ACHN (cell line): ENCODE measurements at places on chromosomes 7 and 10.
A peak's percentile ranks its signal among the peaks of the same experiment; 100 is the strongest.

DNA sequence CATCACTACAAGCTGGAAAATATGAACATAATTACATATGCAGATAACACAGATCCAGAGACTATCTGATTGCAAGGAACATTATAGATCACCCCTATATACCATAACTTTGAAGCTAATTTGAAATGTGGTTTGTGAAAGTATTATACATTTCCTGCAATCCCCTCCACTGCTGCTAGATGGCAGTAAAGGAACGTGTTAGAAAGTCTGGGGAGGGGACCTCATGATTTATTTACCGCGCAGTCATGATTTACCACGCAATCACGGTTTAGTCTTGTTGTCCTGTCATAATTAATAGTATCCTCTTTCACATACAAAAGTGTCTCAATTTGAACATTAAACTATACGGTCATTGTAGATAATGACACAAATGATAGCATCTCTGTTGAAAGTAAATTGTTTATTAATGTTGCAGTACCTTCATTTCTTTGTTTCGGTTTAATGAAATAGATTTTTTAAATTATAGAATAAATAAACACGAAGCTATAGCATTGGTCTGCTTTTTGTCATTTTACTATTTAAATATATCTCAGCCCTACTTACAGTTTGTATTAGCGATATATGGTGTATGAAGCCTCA is 145.3 kb upstream of the PRSS1 start:
- peak; percentile 79 for DNase-seq

DNA sequence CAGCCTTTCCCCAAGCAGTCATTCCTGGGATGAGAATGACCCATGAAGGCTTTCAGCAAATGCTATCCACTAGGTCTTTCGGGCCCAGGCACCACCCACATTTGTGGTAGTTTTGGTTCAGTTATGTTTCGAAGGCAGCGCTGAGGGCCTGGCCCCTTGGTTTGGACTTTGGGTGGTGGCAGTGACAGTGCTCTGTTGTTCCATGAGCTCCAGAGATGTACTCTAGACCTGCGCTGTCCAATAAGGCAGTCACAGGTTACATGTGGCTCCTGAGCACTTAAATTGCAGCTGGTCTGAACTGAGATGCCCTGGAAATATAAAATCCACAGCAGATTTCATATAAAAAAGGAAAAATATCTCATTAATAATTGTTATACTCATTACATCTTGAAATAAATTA is 209.6 kb downstream of the CCSER2 start:
- DNase-seq, result no peak

DNA sequence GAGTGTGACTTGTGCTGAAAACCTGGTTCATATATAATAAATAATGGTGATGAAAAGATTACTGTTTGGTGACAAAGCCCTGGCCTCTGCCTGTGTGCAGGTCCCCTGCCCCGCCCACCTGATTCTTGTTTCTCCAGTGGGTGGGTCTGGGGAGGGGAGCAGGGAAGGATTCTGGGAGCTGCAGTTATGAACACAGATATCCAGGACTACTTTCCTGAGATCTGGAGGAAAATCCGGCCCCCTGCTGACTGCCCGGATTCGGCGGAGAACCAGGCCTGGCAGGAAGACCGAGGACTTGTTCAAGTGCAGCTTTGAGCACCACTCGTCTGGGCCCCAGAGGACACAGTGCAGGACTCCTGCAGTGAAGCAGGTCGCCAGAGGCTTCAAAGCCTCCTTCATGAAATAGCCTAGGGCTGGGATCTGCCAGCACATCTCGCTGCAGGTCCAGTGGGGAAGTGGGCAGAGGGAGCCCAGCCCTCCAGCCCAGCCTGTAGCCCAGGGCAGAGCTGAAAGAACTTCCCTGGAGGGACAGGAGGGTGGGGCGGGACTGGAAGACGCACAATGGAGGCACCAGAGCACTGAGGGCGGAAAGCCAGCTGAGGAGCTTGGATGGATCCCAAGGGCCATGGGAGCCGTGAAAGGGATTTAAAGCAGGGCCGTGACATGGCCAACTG is 7.0 kb downstream of the ATP6V0E2 start:
- DNase-seq, result no peak

GRCh38 chr10:27564398-27564797 is 60.3 kb downstream of the RAB18 start:
- DNase-seq, result no peak

DNA sequence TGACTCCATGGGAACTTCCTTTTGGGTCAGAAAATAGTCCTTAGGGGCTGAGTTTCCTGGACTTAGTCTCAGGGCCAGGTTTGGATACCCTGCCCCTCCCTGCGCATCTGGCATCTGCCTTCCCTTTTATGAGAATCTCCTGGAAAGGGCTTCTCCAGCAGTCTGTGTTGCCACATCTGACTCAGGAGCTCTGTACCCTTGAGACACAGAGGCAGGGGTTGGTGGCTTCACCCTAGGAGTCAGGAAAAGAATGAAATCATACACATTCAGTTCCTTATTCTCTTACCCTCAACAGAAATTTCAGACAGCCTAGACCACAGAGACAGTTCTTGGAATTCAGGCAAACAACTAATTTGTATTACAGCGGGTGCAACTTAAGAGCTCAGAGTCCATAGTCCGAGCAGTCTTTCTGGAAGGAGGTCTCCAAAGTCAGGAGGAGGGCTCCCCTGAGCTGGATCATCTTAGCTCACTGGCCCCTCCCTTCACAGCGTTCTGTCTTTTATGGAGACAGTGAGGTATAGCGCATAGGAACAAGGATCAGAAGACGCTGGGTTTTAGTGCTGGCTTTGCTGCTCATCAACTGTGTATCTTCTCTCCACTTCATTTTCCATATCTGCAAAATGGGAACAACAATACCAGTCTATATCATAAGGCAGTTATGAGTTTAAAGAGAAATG is 3.0 kb upstream of the PLAU start:
- DNase-seq, result no peak

DNA sequence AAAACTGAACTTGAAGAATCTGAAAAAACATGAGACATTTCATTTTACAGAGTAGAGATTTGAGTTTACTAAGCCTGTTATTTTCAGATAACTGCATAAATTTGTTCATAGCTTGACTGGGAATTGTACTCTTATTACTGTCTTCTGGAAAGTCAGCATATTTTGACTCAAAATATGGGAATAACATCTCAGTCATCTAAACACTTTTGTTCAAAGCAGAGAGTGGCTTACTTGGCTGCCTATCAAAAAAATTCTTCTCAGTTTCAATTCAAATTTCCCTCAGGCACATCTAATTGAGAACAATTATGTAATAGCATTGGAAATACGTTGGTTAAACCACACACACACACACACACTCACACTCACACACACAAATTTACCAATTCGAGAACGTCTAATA is 384.6 kb downstream of the ARL4A start:
- no peak for DNase-seq

GRCh38 chr10:3749600-3749999 is 35.4 kb downstream of the KLF6 start:
- no peak for DNase-seq

DNA sequence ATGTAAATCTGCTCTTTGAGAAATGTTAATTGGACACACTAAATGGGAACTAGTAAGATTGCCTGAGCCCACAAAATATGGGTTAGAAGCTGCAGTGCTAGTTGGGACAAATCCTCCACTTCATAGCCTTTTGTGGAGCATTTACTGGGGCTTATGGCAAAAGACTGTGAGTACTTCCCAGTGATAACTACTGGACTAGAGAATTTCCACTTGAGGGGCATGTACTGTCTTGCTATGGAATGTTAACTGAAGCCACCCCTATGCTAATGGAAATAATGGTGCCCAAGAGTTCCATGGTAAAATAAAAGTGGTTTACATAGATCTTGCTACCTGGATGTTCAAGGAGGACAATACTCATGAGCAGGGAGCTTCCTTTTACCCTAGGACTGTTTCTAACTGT is 29.3 kb downstream of the AVL9 start:
- no peak for DNase-seq

GRCh38 chr10:124589491-124590041 is 127.9 kb downstream of the LHPP start:
- DNase-seq, result no peak

- no peak for DNase-seq
Measured at GRCh38 chr7:77687100-77687746, 9.0 kb upstream of the RSBN1L start.

DNA sequence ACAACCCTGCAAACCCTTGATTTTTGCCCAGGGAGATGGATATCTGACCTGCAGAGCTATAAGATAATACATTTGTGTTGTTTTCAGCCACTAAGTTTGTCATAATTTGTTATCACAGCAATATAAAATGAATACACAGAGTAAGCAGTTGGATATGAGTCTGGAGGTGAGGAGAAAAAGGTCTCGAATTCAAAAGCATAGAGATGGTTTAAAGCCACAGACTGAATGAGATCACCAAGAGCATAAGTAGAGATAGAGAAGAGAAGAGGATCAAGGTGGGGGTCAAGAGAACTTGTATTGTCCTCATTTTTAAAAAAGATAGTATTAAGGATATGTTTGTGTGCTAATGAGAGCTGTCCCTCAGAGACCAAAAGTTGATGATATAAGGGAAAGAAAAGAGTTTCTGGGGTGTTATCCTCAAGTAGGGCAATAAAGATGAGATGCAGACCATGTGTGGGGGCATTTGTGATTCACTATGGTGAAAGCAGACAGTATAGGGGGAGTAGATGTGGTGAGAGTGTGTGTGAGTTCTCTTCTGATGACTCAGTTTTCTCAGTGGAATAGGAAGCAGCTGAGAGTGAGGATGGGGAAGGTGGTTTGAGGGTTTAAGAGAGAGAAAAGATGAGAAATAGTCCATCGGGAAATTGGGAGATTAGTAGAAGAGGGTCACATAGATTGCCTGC is 25.8 kb upstream of the PCGF5 start:
- DNase-seq, result no peak

DNA sequence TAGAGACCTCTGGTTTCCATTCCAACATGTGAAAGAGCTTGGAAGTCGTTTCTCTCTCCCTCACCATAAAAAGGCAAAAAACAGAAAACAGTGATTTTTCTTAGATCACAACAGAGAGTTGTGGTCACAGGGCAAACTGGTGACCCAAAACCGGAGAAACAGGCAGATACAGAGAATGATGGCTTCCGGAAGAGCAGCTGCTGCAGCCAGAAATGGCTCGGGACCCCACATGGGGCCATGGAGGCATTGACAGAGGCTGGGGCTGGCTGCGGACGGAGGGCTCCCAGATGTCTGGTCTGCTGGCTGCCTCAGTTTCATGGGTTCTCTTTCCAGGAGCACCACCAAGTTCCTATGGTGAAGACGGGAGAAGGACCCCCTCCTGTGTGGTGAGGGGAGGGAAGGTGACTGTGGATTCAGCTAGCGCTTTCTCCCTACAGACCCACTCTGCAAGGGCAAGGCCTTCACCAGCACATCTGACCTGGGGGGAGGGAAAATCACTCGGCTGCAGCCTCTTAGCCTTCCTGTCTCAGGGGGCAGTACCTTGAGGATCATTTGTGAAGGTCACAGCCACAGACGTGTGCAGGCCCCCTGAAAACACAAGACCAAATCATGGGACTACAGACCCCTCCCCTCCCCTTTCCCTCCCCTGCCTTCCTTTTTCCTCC is 81.4 kb downstream of the WDR37 start:
- no peak for DNase-seq

GRCh38 chr10:124152139-124153022 is 59.0 kb upstream of the CHST15 start:
- DNase-seq, result peak; percentile 94

DNA sequence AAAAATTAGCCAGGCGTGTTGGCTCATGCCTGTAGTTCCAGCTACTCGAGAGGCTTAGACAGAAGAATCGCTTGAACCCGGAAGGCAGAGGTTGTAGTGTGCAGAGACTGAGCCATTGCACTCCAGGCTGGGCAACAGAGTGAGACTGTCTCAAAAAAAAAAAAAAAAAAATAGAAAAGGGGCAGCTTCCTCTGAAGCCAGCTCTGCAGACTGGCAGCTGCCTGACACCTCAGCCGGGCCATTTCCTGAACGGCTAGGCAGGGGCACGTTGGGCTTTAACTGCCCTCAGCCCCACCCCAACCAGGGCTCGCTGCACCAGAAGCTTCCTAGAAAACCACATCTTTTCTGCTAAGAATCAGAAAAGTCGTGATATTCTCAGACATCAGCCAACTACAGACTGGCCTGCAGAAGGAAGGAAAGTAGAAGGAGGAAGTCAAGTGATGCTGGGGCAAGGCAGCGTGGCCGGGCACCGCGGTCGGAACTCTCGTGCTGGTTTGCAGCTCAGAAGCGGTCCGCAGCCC is 38.0 kb downstream of the PRKAG2 start:
- DNase-seq, result no peak

GRCh38 chr10:114538181-114538906 is 119.7 kb downstream of the ABLIM1 start:
- DNase-seq, result no peak

GRCh38 chr7:123846217-123846891 is 1.4 kb downstream of the HYAL4 start:
- no peak for DNase-seq

GRCh38 chr10:124743191-124744101 is 732 bp downstream of the FAM53B start:
- DNase-seq, result peak; percentile 40

- no peak for DNase-seq
Measured at GRCh38 chr7:12385364-12385786, 18.3 kb downstream of the VWDE start.

DNA sequence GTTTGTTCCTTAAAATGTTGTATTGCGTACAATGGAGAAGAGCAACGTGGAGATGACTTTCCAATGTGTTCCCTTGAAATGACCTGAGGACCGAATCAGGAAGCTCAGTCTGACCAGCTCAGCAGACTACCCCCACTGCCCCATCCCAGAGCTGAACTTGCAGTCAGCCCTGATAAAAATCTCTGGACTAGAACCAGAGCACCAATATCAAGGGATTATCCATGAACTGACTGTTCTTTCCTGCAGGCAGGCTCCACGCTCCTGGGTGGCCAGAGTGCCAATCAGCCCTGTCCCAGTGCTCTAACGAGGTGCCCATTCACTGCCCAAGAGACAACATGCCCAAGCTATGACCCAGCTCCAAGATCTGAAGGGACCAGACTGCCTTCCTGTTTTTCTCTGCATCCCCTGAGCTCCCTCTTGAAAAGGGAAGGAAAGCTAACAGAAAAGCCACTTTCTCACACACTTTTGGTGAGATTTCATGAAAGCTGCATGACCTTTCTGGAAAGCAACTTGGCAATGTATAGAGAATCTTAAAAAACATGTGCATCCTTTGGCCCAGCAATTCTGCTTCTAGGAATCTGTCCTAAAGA is 130.2 kb downstream of the KCNMA1 start:
- DNase-seq, result no peak

- DNase-seq, result no peak
Measured at GRCh38 chr7:116030651-116031276, at the start of gene TFEC. TFEC (minus strand) TSS chr7:116030763; CDS start chr7:115984441, 46,322 bp downstream.

GRCh38 chr10:67788028-67788886 is 49.7 kb downstream of the DNAJC12 start:
- DNase-seq, result peak; percentile 37

GRCh38 chr7:148485618-148486017 is 104.9 kb upstream of the C7orf33 start:
- DNase-seq, result no peak

- DNase-seq, result no peak
Measured at GRCh38 chr10:62850646-62851045, 34.5 kb upstream of the EGR2 start.
